IMR-90 (cell line): ENCODE measurements at places on chromosomes 13 and 19. TPM values are rescaled to one million over a fixed set of nuclear protein-coding genes. Genes with fewer than 3 reads are reported as not detected.

The ZNF699 gene
- 7.2 and 7.3 TPM in 2 replicates for total RNA-seq

The IL27RA gene
- total RNA-seq: 2.8 and 2.9 TPM in 2 replicates

GRCh38 chr13:49319551-49319950 is 71.8 kb downstream of the CDADC1 start:
- peak; percentile 74 for DNase-seq

GRCh38 chr19:48636859-48637448 is at the start of gene DBP:
DBP (minus strand) TSS chr19:48637379; CDS start chr19:48636994, 385 bp downstream.
- no peak for DNase-seq
